ENCODE measurements at places on chromosomes 16 and 17.

- no peak for DNase-seq
Measured at GRCh38 chr17:58918072-58918471, 162.4 kb downstream of the PPM1E start.

DNA sequence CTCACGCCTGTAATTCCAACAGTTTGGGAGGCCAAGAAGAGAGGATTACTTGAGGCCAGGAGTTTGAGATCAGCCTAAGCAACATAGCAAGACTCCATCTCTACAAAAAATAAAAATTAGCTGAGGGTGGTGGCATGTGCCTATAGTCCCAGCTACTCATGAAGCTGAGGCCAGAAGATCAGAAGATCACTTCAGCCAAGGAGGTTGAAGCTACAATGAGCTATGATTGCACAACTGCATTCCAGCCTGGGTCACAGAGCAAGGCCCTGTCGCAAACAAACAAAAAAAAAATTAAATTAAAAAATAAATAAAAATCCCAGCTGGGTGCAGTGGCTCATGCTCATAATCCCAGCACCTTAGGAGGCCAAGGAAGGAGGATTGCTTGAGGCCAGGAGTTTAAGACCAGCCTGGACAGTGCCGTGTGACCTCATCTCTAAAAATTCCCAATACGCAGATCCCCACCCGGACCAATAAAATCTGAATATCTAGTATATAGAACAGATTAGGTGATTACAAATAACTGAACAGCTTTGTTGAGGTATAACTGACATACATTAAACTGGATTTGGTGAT is 18.2 kb upstream of the ATF7IP2 start:
- no peak for DNase-seq

GRCh38 chr17:60356940-60357339 is 35.0 kb downstream of the USP32 start:
- no peak for DNase-seq

GRCh38 chr17:44350733-44351226 is 5.7 kb downstream of the GRN start:
- DNase-seq, result peak; percentile 40

GRCh38 chr17:71337938-71338337 is 782.9 kb upstream of the SOX9 start:
- DNase-seq, result no peak

- DNase-seq, result no peak
Measured at GRCh38 chr17:37225465-37225864, 150.3 kb upstream of the C17orf78 start.

- DNase-seq, result no peak
Measured at GRCh38 chr16:85965125-85965524, 66.2 kb downstream of the IRF8 start.

- DNase-seq, result no peak
Measured at GRCh38 chr16:7438601-7439000, 106.0 kb downstream of the RBFOX1 start.

- no peak for DNase-seq
Measured at GRCh38 chr17:80262291-80262690, 1.6 kb downstream of the RNF213 start.

GRCh38 chr16:87160234-87160636 is 157.0 kb downstream of the C16orf95 start:
- no peak for DNase-seq

GRCh38 chr17:33373273-33373672 is 80.2 kb upstream of the ASIC2 start:
- DNase-seq, result no peak

DNA sequence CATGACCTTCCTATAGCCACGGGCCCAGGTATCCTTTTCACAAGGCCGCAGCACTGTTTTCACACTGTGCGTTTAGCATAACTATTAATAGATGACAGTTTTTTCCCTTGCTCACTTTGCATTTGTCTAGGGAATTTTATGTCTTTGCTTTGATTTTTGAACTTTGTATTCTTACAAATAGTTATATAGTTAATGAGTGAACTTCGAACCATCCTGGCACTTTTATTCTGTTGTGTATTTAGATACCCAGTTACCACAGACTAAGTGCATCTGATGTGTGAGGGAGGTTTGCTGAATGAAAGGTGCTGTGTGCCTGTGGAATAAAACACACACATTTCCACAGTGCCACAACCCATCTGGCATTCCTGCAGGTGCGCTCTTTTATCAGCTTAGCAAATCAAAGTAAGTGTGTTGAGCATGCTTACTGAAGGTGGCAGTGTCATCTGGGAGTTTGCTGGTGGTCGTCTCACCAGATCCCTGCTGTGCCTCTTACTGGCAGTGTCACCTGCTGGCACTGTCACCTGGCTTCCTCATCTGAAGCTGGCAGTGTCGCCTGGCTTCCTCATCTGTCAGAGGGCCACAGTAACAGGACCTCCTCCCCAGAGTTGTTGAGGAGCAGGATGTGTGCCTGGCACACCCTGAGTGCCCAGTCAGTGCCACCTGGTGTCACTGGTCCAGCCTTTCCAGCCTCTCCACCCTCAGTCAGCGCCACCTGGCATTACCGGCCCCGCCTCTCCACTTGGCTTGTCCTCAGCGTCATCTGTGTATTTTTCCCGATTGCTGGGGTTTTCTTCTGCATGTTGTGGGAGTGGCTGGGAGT is 37.6 kb downstream of the USP10 start:
- DNase-seq, result peak; percentile 52

DNA sequence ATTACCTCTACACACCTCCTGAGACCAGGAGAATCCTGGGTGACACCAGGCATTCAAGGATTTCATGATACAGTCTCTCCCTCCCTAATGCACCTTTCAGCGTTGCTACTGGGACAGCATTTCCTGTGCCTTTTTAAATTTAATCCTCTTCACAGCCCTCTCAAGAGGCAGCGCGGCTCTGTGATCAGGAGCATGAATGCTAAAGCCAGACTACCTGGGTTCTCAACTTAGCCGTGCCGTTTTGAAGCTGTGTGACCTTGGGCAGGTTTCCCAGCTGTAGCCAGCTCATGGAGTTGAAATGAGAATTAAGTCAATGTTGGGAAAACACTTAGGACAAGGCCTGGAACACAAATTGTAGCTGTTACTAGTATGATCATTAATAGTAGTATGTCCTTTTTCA is 191.8 kb downstream of the XYLT1 start:
- DNase-seq, result no peak

GRCh38 chr17:2347805-2348685 is 10.7 kb downstream of the SGSM2 start:
- peak; percentile 93 for DNase-seq

DNA sequence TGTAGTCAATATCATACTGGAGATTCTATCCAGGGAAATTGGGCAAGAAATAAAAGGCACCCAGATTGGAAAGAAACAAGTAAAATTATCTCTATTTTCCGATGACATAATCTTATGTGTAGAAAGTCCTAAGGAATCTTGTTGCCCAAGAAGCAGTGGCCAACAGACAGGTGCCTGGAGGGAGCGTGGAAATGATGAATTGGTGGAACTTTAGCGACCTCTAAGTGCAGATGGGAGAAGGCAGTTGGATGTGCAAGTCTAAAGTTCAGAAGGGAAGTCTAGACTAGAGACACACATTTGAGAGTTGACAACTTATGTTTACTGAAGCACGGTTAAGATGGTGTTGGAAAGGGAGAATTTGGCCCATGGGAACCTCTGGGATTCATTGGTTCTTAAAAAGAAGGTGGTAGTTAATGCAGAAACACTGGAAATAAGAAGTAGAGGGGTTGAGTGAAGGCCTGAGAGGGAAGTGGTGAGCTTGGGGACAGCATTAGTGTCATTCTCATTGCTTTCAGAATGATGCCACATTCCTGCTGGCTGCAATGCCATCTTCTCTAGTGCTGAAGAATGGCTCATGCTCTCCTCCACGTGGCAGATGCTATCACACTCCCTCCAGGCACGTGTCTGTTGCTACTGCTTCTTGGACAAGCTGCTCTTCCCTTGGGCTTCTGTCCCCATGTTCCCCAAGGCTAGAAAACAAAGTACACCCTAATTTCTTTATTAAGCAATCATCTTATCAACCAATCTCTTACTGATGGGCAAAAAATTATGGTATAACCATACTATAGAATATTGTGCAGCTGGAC is 24.0 kb downstream of the TAT start:
- DNase-seq, result no peak

DNA sequence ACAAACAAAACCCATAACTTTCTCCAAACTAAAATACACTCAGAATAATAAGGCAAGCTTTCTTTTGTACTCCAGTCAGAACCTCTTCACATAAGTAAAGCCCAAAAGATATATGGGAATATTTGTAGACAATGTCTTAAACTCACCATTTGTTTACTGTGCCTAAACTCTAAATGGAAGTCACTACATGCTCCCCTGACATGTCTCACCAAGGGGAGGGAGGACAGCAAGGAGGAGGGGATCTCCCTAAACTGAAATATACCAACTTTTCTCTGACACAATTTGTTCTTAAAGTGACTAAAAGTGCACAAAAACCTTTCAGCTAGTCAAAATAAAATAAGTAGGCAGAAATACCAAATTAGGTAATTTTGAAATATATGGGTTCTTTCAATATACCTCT is 38.5 kb downstream of the GRB7 start:
- no peak for DNase-seq

DNA sequence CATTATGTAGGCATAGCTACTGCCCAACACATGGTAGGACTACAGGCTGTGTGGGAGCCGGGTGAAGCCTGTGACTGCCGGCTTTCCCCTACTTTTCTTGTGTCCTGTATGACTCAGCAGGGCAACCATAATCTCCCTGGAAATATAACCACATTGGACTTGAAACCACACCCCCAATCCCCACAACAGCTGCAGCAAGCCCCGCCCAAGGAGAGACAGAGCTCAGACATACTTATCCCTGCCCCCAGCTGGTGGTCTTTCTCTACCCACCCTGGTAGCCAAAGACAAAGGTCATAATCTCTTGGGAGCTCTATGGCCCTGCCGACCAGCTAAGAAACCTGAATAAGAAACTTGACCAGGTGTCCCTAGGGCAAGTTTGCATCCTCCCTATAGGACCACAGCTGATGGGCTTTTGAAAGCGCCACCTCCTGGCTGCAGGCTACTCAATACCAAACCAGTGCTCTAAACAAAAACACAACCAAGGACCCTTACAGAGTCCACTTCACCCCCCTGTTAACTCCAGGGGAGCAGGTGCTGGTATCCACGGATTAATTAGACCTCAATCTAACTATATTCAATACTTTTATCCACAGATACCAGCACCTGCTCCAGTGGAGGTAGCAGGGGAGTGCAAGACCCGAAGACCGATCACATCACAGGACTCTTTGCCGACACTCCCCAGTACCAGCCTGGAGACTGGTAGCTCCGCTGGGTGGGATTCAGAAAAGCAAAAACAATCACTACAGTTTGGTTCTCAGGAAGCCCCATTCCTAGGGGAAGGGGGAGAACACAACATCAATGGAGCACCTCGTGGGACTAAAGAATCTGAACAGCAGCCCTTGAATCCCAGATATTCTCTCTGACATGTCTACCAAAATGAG is 91.2 kb downstream of the IRX5 start:
- no peak for DNase-seq

GRCh38 chr16:10617662-10618420 is 37.4 kb upstream of the EMP2 start:
- DNase-seq, result no peak

DNA sequence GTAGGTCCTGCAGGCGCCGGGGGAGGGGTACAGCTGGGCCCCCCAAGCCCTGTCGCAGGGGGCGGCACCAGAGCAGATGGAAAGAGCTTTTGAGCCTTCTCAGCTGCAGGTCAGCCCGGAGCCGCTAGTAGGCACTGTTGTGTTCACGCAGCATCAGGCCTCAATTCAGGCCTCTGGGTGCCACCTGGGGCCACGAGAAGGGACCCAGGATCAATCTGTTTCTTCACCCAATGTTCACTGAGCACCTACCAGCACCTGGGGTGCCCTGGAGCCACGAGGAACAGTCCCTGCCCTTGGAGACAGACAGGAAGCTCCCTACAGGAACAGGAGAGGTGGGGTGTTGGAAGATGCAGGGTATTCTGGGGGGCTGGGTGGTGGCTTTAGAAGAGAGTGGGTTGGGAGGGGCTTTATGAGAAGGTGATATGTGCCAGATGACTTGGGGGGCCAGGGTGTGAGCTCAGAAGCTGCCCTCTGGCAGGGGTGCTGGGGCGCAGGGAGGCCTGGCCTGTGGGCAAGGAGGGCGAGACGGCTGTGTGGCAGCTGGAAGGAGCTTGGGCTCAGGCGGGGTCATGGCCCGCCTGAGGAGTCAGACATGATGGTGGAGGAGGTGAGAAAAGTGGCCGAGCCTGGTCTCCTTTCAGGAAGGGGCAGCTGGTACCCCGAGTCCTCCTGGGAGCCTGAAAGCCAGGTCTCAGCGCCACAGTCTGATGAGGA is 121.9 kb upstream of the GSE1 start:
- DNase-seq, result no peak

DNA sequence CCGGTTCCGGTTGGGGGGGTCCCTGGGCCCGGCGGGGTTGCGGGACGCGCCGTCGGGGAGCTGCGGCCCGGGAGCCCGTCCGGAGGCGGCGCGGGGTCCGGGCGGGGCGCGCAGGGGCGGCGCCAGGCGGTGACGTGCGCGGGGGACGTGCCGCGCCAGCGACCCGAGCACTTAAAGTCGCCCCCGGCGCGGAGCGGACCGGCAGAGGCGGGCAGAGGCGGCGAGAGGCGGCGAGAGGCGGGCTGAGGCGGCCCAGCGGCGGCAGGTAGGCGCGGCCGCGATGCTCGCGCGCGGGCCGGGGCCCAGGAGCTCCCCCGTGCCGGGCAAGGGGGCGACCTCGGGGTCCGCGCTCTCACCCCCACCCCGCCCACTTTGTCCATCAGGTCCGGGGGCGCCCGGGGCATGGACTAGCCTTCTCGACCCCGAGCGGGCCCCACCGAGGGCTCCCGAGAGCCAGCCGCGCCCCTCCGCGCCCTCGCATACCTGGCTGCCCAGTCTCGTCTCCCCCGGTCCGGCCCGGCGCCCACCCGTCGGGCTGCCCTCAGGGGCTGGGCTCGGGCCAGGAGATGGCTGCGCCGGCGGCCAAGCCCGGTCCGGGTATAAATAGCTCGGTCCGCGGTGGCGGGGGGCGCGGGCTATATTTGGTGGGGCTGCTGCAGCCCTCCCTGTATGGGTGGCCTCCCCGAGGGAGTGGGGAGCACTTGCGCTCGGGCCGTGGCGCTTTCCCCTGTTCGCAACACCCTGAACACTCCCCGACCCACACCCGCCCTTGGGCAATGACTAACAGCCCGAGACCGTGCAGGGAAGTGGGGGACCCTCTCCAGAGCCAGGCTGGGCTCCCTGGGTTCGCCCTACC is at the start of gene SLC16A3:
SLC16A3 (plus strand) TSS at position 201 of the 856 bp plus-strand sequence. CDS start 6,967 bp downstream, outside the sequence.
- no peak for DNase-seq

GRCh38 chr16:57540387-57540786 is 2.1 kb upstream of the ADGRG5 start:
- DNase-seq, result no peak

All from NCI-H2171 (cell line).